H9 (cell line): ENCODE measurements at places on chromosomes 4 and X. TPM values are rescaled to one million over a fixed set of nuclear protein-coding genes. Genes with fewer than 3 reads are reported as not detected.
A peak's percentile ranks its signal among the peaks of the same experiment; 100 is the strongest.

- no peaks in the 10 kb centered on the region for H3K36me3 ChIP-seq
- H3K27ac ChIP-seq: no peak overlapping the region
- H3K27me3 ChIP-seq: no peaks in the 10 kb centered on the region
Observed at GRCh38 chrX:136421338-136421737, 66.4 kb upstream of the BRS3 start.

CFAP47 gene
- total RNA-seq: 0.09 TPM in 1 of 2 replicates, not detected in the other

GRCh38 chrX:65407157-65407626 is 127.4 kb downstream of the LAS1L start:
- H3K27me3 ChIP-seq: no peaks in the 10 kb centered on the region; the same call in 1 of the 2 replicates
- no peak overlapping the region for H3K4me3 ChIP-seq
- no peak overlapping the region for H3K27ac ChIP-seq
- peaks cover 19% of the 10 kb centered on the region for H3K36me3 ChIP-seq
- no peak for DNase-seq

FAM184B gene
- total RNA-seq: 0.07 and 0.09 TPM in 2 replicates

DNA sequence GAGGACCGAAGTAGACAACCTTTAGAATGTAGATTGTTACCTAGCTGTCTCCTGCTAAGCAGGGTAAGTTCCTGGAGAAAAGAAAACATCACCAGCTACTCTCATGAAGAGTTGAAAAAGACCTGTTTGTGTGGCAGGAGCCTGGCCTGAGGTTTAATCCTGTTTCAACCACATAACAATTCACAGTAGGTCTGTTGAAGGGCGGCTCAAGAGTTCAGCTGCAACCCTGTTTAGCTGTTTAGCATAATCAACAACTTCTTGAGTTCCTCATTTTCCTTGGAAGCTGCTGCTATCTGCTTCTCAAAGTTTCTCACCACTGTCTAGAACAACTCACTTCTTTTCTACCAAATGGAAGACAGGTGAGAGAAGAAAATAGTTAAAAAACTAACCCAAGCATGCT is 170.4 kb upstream of the TET2 start:
- no peaks in the 10 kb centered on the region for H3K4me1 ChIP-seq
- no peak overlapping the region for H3K27ac ChIP-seq
- DNase-seq: no peak
- no peak overlapping the region for H3K4me3 ChIP-seq
- no peaks in the 10 kb centered on the region for H3K36me3 ChIP-seq

SERPINA7 gene
- total RNA-seq: not detected in 2 replicates

DNA sequence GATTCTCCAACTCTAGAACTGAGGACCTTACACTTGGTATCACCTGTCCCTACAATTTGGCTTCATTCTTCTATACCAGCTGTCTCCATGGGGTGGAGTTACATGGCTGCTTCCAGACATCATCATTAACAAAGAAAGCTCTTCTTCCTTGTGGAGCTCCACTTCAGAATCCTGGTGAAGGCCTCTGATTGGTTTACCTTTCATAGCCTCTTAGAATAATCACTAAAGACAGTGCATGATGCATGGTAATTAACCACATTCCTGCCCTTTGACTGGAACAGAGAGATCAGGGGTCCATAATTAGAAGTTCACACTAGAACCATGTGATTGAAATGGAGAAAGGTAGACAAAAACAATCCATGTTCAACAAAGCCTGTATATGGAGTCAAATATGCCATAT is 112.6 kb upstream of the ZNF827 start:
- no peaks in the 10 kb centered on the region for H3K4me1 ChIP-seq
- no peak overlapping the region for H3K4me3 ChIP-seq
- DNase-seq: no peak

ETNPPL gene
- 1.3 and 1.4 TPM in 2 replicates for total RNA-seq

PDHA2 gene
- total RNA-seq: not detected in 2 replicates

MAGEA3 gene
- total RNA-seq: not detected in 2 replicates

NUDT6 gene
- total RNA-seq: 3.9 and 4.0 TPM in 2 replicates

FRAS1 gene
- total RNA-seq: 50.3 and 58.5 TPM in 2 replicates

DNA sequence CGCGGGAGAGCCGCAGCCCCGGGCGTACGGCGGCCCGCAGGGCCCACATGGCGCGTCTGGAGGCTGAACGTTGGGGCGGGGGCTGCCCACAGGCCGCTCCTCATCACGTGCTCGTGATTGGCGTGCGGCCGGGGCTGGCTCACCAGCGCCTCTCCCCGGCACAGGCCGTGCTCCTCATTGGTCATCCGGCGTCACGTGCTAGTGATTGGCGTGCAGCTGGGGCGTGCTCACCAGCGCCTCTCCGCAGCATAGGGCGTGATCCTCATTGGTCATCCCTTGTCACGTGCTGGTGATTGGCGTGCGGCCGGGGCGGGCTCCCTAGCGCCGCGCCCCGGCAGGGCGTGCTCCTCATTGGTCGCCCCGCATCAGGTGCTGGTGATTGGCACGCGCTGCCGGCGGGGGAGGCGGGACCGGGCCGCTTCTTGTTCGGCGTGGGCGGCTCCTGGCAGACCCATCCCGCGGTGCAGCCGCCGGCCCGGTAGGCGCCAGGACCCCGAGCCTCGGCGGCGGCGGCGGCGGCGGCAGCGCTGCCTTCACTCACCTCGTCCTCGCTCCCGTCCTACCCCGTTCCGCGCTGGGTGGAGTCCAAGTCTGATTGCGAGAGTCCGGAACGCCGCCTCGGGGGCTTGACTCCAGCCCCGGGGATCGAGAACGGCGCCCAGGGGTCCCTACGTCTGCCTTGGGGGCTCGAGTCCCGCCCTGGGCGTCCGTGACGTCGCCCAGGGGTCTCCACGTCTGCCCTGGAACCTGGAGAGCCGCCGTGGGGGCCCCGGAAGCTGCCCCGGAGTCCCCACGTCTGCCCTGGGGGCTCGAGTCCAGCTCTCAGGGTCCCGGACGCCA is at the start of gene GTPBP6:
Gene GTPBP6, minus strand, starts transcription at position 58 of the 840 bp plus-strand sequence. Its CDS starts 9 bp downstream, at position 49.
- peaks cover 3% of the 10 kb centered on the region for H3K36me3 ChIP-seq
- DNase-seq: peak; percentile 100
- H3K27me3 ChIP-seq: no peaks in the 10 kb centered on the region
- peak within 1 kb of the TSS; percentile 94 for H3K4me3 ChIP-seq
- H3K4me1 ChIP-seq: no peaks in the 10 kb centered on the region
- H3K27ac ChIP-seq: no peak within 1 kb of the TSS

DNA sequence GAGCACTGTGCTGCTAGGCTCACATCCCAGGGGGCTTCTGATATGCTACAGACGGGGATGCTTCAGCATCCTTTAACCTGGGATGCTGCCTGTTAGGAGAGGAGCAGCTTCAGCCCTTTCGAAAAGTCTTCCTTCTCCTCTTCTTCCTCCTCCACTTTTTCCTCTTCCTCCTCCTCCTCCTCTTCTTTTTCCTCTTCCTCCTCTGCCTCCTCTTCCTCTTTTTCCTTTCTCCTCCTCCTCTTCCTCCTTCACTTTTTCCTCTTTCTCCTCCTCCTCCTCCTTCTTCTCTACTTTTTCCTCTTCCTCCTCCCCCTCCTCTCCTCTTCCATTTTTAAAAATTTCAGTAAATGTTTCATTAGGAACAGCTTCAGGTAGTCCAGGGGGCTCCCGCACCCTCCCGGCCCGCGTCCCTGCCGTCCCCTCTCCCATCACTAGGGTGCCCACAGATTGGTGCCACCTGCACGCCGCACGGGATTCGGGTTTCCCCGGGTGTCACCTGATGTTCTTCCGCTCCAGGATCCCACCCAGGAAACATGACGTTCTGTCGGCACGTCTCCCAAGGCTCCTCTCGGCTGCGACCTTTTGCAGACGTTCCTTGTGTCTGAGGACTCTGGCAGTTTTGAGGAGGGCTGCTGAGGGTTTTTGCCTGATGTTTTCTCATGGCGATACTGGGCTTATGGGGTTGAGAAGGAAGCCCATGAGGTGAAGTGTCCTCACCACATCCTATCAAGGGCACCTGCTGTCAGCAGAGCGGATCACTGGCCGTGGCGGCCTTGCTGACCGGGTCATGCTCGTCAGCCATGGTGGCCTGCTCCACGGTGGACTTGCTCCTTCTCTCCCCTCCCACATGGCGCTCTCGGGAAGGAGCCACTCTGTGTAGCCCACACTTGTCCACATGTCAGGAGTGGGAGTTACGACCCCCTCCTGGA is 83.4 kb upstream of the AFAP1 start:
- no peak overlapping the region for H3K27ac ChIP-seq
- no peaks in the 10 kb centered on the region for H3K36me3 ChIP-seq
- no peaks in the 10 kb centered on the region; the same call in 1 of the 2 replicates for H3K4me1 ChIP-seq
- no peaks in the 10 kb centered on the region for H3K27me3 ChIP-seq

PCSK1N gene
- total RNA-seq: 3.9 and 4.0 TPM in 2 replicates

MND1 gene
- 20.5 and 21.0 TPM in 2 replicates for total RNA-seq

RASSF6 gene
- total RNA-seq: 0.15 and 0.22 TPM in 2 replicates

- no peak overlapping the region for H3K27ac ChIP-seq
- no peak for DNase-seq
- no peaks in the 10 kb centered on the region for H3K36me3 ChIP-seq
Observed at GRCh38 chrX:71859637-71860036, 51.0 kb upstream of the NHSL2 start.

RHOXF2 gene
- not detected in 2 replicates for total RNA-seq

DNA sequence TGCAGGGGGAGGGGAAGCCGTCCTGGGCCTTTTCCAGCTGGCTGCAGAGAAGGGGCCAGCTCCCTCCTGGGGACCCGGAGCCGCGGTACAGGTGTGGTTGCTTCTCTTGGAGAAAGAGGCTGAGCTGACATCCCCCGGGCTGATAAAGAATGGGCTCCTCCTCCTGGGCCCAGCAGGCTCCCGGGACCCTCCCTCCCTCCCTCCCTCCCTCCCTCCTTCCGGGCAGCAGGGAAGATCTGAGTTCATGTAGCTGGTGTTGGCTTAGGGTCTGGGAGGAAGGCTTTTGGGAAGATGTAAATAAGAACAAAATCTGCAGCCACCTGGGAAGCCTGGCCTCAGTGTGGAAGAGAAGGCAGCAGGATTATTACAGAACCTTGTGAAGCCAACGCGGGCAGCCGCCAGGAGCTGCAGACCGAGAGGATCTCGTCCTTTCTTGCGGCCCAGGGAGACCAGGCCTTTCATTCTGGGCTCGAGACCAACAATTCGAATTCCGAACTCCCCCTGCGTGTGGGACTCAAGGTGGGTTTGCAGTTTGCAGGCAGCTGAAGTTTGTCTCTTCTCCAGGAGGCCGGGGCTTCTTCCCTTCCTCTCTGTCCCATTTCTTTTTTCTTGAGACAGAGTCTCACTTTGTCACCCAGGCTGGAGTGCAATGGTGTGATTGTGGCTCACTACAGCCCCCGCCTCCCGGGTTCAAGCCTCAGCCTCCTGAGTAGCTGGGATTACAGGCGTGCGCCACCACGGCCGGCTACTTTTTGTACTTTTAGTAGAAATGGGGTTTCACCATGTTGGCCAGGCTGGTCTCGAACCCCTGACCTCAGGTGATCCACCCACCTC is at the start of gene PLCXD1:
Gene PLCXD1, plus strand, starts transcription at position 216 of the 834 bp plus-strand sequence. CDS start 2,807 bp downstream, outside the sequence.
- peaks cover 42% of the 10 kb centered on the region for H3K36me3 ChIP-seq
- no peaks in the 10 kb centered on the region for H3K27me3 ChIP-seq
- H3K27ac ChIP-seq: peak within 1 kb of the TSS; percentile 86

HTN1 gene
- not detected in 2 replicates for total RNA-seq

- no peaks in the 10 kb centered on the region for H3K27me3 ChIP-seq
- DNase-seq: peak; percentile 35
- no peaks in the 10 kb centered on the region for H3K4me1 ChIP-seq
- H3K36me3 ChIP-seq: no peaks in the 10 kb centered on the region; the same call in 2 of the 3 replicates
- H3K4me3 ChIP-seq: no peak overlapping the region
- no peak overlapping the region for H3K27ac ChIP-seq
Observed at GRCh38 chrX:145881175-145881995, 63.8 kb downstream of the SLITRK2 start.

DNA sequence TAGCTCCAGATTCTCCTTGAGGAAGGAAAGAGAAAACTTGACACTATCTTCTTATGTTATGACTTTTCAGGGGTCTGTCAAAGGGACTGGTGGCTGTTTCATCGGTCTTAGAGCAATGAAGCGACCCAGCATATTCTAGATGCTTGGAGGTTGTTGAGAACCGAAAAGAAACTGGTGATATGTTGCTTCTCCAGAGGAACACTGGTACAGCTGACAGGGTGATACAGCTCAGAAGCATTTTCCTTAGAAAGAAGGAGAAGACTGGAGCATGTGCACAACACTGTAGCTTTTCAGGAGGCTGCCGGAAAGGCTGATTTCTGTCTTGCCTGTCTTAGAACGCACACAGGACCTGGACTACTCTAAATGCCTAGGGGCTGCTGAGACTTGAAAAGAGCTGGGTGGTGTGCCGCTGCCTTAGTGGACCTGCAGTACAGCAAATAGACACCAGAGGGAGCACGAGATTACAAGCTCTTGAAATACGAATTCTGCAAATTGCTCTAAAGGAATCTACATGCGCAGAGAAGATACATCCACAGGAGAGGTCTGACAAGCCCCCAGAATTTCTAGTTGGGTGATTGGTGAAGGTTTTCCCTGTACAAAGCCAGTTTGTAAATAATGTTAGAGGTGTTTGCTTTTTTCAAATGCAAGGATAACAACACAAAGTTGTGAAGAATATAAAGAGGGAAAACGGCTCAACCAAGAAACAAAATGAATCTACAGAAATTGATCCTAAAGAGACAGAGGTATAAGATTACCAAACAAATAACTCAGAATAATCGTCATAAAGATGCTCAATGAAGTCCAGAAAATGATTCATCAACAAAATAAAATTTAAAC is 223.1 kb upstream of the DMD start:
- H3K4me1 ChIP-seq: no peaks in the 10 kb centered on the region
- DNase-seq: peak; percentile 87
- H3K36me3 ChIP-seq: no peaks in the 10 kb centered on the region
- no peak overlapping the region for H3K4me3 ChIP-seq

ITGB1BP2 gene
- total RNA-seq: 3.7 and 5.0 TPM in 2 replicates

NEXMIF gene
- total RNA-seq: 0.22 and 0.29 TPM in 2 replicates

- H3K27me3 ChIP-seq: no peaks in the 10 kb centered on the region
- no peak overlapping the region for H3K27ac ChIP-seq
- no peaks in the 10 kb centered on the region for H3K4me1 ChIP-seq
- H3K36me3 ChIP-seq: peaks cover 34% of the 10 kb centered on the region
- no peak for DNase-seq
- no peak overlapping the region for H3K4me3 ChIP-seq
Observed at GRCh38 chr4:173280998-173281397, 53.2 kb downstream of the HMGB2 start.

- no peak for DNase-seq
- no peaks in the 10 kb centered on the region; the same call in 1 of the 2 replicates for H3K4me1 ChIP-seq
- no peak overlapping the region for H3K27ac ChIP-seq
- peak overlapping the region; percentile 20; the same call in 1 of the 3 replicates for H3K4me3 ChIP-seq
Observed at GRCh38 chr4:3515646-3516045, 16.6 kb downstream of the LRPAP1 start.

DNA sequence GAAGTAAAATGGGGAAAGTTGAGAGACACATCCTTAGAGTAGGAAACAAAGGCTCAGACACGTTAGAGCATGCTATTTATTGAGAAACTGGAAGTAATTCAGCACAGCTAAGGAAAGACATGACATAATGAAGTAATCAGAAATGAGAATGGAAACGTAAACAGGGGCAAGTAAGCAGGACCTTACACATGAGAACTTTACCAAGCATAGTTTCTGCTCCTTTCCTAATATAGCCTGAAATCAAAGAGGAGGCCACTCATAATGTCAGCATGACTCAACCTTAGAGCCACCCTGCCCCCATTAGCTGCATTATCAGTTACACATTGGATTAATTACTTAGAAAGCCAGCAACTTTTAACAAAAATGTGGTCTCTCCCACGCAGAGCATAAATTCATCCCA is 558.3 kb upstream of the GRIA3 start:
- H3K4me3 ChIP-seq: no peak overlapping the region
- no peak overlapping the region for H3K27ac ChIP-seq
- no peak for DNase-seq
- H3K36me3 ChIP-seq: no peaks in the 10 kb centered on the region

- no peaks in the 10 kb centered on the region; the same call in 1 of the 2 replicates for H3K4me1 ChIP-seq
- H3K36me3 ChIP-seq: peaks cover 5% of the 10 kb centered on the region; the same call in 1 of the 2 replicates
- no peak overlapping the region for H3K27ac ChIP-seq
Observed at GRCh38 chr4:25157081-25157480, 3.2 kb downstream of the SEPSECS start.

PPARGC1A gene
- total RNA-seq: 1.2 and 1.7 TPM in 2 replicates

GRCh38 chr4:137360761-137361160 is 171.5 kb downstream of the PCDH18 start:
- no peak overlapping the region for H3K27ac ChIP-seq
- no peaks in the 10 kb centered on the region for H3K27me3 ChIP-seq
- H3K36me3 ChIP-seq: no peaks in the 10 kb centered on the region
- no peak for DNase-seq
- H3K4me1 ChIP-seq: no peaks in the 10 kb centered on the region

CYLC1 gene
- not detected in 2 replicates for total RNA-seq
